T-helper 2 cell (primary cell): ENCODE measurements at places on chromosomes 5 and 9.

GRCh38 chr5:67047160-67047559 is 149.4 kb downstream of the CD180 start:
- DNase-seq: no peak

GRCh38 chr5:112878760-112879159 is 17.7 kb downstream of the SRP19 start:
- peak; percentile 48 for DNase-seq

DNA sequence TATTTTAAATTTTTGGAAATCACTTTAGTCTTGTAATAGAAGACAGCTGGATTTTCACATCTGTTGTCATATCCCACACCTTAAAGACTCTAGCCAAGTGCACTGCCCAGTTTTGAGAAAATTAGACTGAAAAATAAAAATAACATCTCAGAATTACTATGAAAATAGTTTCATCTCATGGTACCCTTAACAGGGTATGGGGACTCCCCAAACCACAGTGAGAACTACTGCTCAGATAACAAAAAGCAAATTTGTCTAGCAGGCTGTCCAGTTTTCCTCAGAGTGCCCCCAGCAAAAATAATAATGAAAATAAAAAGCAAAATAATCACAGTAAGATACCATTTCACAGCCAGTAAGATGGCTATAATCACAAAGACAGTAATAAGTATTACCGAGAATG is 6.5 kb downstream of the UBQLN1 start:
- no peak for DNase-seq

- DNase-seq: no peak
Measured at GRCh38 chr5:40364441-40364840, 315.3 kb upstream of the PTGER4 start.
